ENCODE measurements at places on chromosomes 12 and 14. TPM values are rescaled to one million over a fixed set of nuclear protein-coding genes. Genes with fewer than 3 reads are reported as not detected.

The TBC1D30 gene
- total RNA-seq, result 4.1 TPM

GRCh38 chr14:31510222-31510621, 22.4 kb upstream of the GPR33 start:
- no peak overlapping the region for H3K27ac ChIP-seq
- DNase-seq, result no peak
- H3K36me3 ChIP-seq, result no peaks in the 10 kb centered on the region

The ANP32D gene
- total RNA-seq, result not detected

DNA sequence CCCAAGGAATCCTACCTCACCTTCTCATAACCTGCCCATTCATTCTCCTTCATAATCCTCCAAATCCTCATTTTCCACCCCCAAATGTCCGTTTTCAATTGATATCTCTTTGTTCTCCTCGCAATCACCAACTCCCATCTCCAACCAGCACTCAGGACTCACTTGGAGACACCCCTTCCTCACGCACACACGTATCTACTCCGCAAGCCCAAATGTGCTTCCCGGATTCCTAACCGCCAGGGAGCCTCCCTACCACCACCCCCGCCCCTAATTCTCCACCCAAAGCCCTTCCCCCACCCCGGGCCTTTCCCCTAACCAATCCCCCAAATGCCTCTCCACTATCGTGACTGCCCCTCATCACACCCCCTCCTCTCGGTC, 304 bp downstream of the KCTD10 start:
- no peaks in the 10 kb centered on the region for H3K27me3 ChIP-seq
- peak overlapping the region; percentile 84 for H3K4me3 ChIP-seq
- H3K27ac ChIP-seq, result peak overlapping the region; percentile 84
- peaks cover 3% of the 10 kb centered on the region for H3K4me1 ChIP-seq
- DNase-seq, result no peak
- H3K36me3 ChIP-seq, result no peaks in the 10 kb centered on the region

The RDH12 gene
- total RNA-seq, result not detected

DNA sequence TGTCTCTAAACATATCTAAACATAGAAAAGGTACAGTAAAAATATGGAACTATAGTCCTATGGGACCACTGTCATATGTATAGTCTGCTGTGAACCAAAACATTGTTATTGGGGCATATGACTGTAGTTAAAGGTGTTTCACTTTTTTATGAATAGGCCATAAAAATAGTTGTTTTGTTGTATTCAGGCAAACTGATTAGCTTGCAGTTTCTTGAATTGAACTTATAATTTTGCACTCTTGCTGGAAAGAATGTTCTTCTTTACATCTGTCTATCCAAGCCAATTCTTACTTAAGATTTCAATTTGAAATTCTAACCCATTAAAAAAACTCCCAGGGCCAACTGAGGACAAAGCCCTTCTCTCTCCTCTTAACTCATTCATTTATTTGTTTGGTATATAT, 234.1 kb downstream of the NOVA1 start:
- H3K4me1 ChIP-seq, result no peaks in the 10 kb centered on the region
- no peaks in the 10 kb centered on the region for H3K27me3 ChIP-seq
- no peak overlapping the region for H3K27ac ChIP-seq
- H3K4me3 ChIP-seq, result no peak overlapping the region
- no peaks in the 10 kb centered on the region for H3K36me3 ChIP-seq
- no peak for DNase-seq

- no peaks in the 10 kb centered on the region for H3K36me3 ChIP-seq
- no peak for DNase-seq
- H3K27ac ChIP-seq, result no peak overlapping the region
- H3K4me1 ChIP-seq, result no peaks in the 10 kb centered on the region
Measured at GRCh38 chr14:77580477-77580876, 36.0 kb downstream of the SPTLC2 start.

DNA sequence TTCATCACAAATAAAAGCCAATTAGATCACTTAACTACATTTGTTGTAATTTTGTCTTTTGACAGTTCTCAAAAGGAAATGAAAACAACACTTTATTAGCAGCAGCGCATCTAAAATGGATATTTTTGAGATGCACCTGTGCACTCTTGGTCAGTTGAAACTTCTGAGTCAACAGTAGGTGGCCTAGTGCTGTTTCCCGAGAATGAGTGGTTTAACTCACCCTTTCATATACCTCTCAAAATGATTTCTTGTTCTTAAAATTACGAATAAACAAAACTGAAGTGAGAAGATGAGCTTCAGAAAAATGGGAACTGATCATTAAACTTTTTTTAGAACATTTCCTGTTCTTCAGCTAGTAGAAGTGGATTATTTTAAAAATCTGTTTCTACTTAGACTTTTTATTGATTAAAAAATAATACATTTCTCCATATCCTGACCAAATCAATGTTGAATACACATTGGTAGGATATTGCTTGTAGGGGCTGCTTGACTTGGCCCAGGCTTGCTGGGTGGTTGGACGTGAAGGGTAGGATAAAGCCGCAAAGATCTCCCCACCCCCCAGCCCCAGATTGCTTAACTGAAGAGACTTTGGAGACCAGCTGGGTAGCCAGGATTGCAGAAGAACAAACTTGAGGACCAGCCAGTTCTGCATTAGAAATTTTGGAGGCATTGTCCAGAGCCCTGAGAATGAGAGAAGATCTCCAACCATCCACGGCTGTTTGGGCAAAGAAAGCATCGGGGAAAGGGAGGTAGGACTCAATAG, 22.3 kb upstream of the STK38L start:
- no peaks in the 10 kb centered on the region for H3K36me3 ChIP-seq
- no peak overlapping the region for H3K27ac ChIP-seq
- H3K4me1 ChIP-seq, result no peaks in the 10 kb centered on the region
- H3K27me3 ChIP-seq, result no peaks in the 10 kb centered on the region
- no peak for DNase-seq

- H3K36me3 ChIP-seq, result no peaks in the 10 kb centered on the region
- H3K27ac ChIP-seq, result no peak overlapping the region
- H3K4me3 ChIP-seq, result no peak overlapping the region
- no peaks in the 10 kb centered on the region for H3K27me3 ChIP-seq
- no peaks in the 10 kb centered on the region for H3K4me1 ChIP-seq
Measured at GRCh38 chr12:513446-513845, 53.7 kb downstream of the B4GALNT3 start.

DNA sequence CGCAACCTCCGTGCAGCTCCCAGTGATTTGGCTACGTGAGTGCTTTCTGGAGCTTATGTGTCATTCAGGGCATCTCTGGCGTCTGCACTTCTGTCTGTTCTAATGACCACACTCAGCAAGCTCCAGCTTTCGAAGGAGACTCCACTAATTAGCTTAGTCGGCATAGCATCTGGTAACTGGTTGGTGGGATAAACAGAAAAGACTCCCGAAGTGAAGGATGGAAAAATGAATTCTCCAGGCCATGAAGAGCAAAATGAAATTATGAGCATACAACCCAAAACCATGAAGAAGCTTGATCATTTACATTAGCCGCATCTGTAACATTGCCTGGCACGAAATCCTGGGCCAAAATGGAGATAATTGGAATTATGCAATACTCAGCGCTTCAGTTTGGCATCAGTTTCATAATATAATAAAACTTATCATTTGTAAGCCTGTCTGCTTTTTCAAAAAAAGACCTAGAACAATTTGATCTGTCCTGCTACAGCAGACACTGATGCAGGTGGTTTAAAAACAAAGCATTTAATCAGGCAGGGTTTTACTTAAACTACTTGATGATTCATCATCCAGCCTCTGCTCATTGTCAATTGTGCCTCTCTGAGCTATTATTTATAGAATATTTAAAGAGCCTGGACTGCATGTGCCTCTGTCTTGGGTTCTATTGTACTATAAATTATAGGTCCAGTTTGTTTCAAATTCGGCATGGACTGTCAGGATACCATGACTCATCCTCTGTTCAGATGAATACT, 87.4 kb downstream of the SYT1 start:
- H3K27ac ChIP-seq, result no peak overlapping the region
- no peaks in the 10 kb centered on the region for H3K27me3 ChIP-seq
- no peak overlapping the region for H3K4me3 ChIP-seq

The TMEM233 gene
- 1.0 TPM for total RNA-seq

The CEBPE gene
- 0.29 TPM for total RNA-seq

The CISTR gene
- total RNA-seq, result not detected

The EAPP gene
- total RNA-seq, result 32.2 TPM

The GPD1 gene
- total RNA-seq, result 2.2 TPM

The HOTAIR gene
- 9.7 TPM for total RNA-seq

The CACNA2D4 gene
- total RNA-seq, result 6.2 TPM

DNA sequence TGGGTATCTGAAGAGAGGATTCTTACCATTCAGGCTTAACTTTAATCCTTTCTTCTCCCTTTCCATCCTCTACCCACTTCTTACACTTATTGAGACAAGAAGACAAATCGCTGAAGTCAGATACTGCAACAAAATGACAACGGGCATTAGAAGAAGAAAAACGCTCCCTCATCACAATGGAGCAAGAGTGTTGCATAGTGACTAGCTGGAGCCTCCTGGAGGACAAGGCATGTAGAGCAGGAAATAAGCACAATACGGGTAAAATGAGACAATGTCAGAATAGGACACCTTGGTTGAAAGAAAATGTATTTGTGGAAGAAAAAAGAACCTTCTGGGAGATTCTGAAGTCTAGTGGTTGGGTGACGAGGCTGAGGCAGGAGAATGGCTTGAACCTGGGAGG, 501.0 kb downstream of the RERGL start:
- no peaks in the 10 kb centered on the region for H3K4me1 ChIP-seq
- H3K4me3 ChIP-seq, result no peak overlapping the region
- no peak for DNase-seq
- H3K27me3 ChIP-seq, result peaks cover 1% of the 10 kb centered on the region

DNA sequence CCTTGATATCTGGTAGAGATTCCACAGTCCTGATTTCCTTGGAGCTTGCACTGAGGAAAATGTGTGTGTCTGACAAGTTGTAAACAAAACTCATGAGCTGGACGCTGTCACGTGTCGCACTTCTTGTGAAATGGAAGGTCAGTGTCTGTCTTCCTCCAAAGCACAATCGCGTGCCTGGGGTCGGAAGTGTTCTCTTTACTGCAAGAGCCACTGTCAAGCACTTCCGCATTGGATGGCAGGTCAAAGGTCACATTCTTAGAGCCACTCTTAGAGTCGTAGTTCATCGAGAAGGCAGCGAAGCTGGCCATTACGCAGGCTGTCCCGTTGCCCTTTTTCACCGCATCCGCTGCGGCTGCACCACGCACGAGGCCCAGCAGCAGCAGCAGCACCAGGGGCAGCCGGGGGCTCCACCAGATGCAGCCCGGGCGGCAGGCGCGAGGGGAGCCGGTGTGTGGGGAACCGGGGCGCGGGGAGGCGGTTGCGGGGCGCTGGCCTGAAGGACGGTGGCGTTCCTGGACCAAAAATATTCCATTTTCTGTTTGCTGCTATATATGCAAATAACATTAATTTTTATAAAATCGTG, 45.0 kb downstream of the LRTM2 start:
- no peaks in the 10 kb centered on the region for H3K36me3 ChIP-seq
- H3K4me3 ChIP-seq, result no peak overlapping the region
